Body of pancreas (tissue), 4 donors: ENCODE measurements at places on chromosomes 11 and 22. TPM values are rescaled to one million over a fixed set of nuclear protein-coding genes. Genes with fewer than 3 reads are reported as not detected.

DNA sequence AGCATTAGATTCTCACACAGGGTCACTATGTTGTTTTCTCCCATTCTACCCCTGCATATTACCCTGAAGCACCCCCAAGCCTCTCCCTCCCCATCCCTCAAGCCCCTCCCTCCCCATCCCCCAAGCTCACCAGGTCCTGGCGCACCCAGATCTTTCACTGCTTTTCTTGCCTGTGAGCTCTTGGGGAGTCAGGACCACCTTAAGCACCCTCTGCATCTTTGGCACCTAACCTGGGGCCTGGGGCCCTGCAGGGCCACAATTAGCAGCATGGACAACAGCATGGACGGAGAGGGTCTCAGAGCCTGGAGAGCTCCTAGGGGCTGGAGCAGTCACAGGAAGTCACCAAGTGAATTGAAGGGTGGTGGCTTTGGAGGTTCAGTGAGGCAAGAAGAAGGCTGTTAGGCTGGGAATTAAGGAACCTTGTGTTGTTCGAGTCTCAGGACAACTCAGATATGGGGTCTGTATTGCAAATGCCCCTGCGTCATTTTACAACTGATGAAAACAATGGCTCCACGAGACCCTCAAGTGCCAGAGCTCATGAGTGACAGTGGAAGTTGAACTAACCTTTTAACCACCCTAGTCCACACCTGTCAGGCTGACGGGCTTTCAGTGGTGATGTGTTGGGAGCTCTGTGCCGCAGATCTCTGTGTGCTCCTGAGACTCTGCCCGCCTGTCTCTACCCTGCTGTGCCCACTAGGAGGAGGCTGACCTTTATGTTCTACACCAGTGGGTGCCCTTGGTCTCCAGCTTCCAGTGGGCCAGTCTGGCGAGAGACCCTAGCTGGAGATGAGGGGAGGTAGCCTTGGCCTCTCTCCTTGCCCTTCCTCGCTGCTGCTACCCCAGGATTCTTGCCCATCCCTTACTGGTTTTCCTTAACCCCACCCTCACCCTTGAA is 111.3 kb upstream of the OR4B1 start:
- no peak for DNase-seq

DNA sequence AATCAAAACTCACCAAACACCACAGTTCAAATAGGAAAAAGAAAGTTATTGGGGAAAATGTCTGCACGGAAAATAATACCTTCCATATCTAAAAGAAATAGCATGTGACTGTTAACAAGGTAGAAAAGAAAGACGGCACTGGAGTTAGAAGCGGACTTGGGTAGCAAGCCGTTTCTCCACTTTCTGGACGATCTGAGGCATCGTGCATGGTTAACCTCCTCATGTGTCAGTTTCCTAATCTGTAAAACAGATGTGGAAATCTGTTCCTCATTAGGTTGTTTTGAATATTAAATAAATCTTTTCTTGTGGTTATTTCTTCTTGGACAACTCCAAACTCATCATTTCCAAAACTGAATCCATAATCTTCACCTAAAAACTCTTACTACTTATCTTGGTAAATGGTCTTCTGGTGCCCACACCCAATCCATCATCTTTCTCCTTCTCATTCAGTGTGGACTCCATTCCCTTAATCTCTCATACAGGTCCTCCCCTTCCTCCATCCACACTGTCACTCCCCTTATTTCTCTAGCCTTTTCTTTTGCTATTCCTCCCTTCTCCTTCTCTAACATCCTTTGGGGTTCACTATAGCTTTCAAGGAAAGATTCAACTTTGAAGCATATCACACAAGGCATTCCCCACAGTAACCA is 53.5 kb downstream of the VSIG10L2 start:
- DNase-seq: no peak

- DNase-seq: no peak
Observed at GRCh38 chr11:76785513-76785912, 2.4 kb downstream of the TSKU start.

DNA sequence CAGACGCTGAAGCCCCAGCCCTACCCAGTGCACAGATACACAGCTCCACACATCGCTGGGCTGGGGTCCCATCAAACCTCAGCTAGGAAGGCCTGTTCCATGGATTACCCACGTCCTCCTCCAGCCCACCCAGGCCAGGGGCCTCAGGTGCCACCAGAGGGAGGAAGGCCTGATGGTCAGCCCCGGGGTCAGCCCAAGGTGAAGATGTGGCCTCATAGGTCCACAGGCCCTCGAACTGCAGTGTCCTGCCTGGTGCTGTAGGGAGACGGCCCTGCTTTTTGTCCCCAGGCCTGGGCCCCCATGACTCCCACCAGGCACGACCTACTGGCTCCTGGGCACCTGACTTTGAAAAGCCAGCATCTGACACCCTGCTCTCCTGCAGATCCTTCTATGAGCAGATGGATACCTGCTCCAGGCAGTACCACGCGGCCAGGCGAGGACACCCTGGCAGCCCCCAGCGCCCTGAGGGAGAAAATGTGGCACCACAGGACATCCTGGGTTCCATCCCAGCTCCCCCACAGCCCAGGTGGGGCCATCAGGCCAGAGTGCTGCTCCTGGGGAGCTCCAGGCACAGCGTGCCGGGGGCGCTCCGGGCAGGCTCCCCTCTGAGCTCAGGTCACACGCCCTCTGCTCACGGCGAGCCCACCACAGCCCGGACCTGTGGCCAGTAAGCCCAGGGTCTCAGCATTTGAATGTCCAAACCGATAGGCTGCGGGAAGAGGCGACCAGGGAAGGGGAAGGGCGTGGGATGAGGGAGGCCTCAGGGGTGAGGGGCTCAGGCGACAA is 15.8 kb upstream of the MOB2 start:
- DNase-seq: no peak

DNA sequence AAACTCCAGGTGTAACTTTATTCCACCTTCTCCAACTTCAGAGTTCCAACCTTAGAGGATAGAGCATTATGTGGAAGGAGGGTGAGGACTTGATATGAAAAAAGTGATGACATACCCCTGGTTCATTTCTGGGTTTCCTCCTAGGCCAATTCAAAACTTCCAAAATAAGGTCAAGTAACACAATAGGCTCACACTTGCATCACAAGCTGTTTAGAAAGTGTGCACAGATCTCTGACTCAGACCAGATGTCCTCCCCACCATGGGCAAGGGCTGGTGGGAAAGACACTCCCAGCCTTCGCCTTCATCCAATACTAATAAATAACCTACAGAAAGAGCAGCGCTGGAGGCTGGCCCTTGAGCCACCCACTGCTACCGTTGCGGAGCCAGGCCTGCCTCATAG is 5.8 kb upstream of the BUD13 start:
- DNase-seq: no peak

MUC2 gene
- not detected for total RNA-seq

- no peak for DNase-seq
Observed at GRCh38 chr11:128929468-128929867, 13.2 kb downstream of the TP53AIP1 start.

GRCh38 chr22:23240639-23241389 is 60.5 kb downstream of the BCR start:
- DNase-seq: no peak

DNA sequence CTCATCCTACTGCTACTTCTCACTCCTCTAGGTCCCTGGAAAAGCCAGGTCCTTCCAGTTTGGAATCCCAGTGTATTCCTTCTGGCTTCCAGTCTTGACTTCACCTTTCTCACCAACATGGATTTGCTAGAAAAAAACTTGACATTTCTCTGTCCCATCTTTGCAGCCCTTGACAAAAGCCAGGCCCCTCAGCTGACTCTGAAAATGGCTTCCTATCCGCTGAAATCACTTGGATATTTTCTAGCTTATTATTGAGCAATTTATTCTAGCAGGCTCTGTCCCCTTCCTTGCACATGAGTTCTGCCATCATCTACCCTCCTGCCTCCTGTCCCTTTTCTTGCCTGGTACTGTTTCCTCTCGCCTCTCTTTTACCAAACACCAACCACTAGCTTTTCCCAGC is 427.2 kb downstream of the BUD13 start:
- no peak for DNase-seq

GRCh38 chr11:9616858-9617257 is 43.4 kb downstream of the WEE1 start:
- no peak for DNase-seq

DNA sequence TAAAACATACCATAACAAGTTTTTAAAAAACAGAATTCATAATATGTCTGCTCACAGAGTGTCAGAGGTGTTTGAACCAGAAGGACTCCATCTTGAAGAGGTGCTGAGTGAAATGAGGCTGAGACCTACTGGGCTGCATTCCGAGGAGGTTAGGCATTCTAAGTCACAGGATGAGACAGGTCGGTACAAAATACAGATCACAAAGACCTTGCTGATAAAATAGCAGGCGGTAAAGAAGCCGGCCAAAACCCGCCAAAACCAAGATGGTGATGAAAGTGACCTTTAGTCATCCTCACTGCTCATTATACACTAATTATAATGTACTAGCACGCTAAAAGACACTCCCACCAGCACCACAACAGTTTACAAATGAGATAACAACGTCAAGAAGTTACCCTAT is 116.4 kb downstream of the ARHGAP32 start:
- no peak for DNase-seq

PLAAT5 gene
- total RNA-seq: 2.6 TPM

VSIG2 gene
- total RNA-seq: not detected

DNA sequence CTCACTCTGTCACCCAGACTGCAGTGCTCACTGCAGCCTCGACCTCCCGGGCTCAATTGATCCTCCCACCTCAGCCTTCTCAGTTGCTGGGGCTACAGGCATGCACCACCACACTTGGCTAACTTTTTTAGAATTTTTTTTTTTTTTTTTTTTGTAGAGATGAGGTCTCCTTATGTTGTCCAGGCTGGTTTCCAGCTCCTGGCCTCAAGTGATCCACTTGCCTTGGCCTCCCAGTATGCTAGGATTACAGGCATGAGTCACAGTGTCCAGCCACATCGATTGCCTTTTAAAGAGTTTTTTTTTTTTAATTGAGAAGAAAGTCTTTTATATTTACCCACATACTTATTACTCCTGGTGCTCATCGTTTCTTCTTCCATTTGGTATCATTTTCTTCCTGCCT is 30.0 kb downstream of the PARVG start:
- no peak for DNase-seq

DNA sequence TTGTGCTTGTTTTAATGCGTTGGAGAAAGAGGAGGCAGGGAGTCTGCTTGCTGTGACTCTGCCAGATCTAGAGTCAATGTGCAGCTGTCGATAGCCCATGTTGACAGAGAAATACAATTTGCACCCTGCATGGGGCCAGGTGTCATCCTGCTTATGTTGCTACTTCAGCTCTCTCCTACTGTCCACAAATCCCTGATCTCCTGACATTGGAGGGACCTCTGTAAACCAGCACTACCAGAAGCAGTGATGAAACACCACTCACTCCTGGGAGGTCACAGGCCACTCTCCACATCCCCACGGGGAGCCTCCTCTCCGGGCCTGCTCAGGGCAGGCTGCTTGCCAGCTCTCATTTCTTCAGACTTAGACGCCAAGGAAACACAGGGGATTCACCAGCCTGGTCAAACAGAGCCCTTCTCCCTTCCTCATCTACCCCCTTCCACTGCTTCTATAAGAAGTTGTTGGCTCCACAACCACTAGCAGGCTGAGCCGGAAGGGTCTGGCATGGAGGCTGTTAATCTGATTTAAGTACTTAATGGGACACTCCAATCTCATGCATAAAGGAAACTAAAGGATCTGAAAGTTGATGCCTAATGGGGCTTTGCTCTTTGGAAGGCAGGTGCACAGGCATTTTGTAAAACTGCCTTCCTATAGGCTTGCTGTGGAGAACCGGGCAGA is 29.9 kb upstream of the CSNK2A3 start:
- no peak for DNase-seq

DNA sequence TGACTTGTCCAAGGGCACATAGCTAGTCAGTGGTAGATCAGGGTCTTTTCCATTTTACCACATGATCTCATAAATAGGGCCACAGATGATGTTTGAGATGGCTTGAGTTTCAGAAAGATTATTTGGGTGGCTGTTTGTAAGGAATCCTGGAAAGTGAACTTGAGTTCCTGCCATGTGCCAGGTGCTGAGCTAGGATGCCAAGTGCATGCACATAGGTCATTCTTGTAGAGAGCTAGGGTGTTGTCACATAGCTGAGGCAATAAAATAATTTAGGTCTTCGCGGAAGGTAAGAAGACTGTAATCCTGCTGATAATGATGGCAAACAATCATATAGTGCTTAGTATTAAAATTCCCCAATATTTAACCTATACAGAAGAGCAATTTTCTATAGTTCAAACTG is 1162.6 kb upstream of the TENM4 start:
- no peak for DNase-seq

PRR33 gene
- total RNA-seq: not detected

DNA sequence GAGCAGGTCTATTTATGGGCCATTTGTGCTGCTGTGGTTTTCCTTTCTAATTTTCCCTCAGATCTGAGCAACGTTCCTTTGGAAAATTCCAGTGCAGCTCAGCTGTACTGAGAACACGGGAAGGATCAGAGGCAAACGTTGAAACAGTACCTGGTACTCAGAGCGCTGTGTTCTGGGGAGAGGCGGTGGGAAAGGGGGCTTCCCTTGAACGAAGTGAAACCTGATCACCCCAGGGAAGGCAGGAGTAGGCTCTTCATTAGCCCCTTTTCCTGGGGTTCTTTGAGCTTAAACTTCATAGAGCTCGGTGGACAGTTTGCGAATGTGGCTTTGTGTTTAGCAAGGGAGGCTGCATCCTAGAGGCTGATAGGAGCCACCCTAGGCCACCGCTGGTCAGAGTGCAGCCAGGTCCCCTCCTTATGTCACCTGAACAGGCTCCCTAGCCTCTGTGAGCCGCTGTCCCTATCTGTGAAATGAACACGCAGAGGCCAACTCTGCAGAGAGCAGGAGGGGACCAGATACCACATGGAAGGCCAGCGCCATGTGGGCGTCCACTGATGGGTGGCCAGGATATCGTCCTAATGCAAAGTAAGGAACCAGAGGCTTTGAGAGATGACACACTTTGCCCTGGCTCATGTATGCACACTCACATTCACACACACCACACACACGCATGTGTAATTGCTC is 1464.8 kb downstream of the BRD1 start:
- no peak for DNase-seq

DNA sequence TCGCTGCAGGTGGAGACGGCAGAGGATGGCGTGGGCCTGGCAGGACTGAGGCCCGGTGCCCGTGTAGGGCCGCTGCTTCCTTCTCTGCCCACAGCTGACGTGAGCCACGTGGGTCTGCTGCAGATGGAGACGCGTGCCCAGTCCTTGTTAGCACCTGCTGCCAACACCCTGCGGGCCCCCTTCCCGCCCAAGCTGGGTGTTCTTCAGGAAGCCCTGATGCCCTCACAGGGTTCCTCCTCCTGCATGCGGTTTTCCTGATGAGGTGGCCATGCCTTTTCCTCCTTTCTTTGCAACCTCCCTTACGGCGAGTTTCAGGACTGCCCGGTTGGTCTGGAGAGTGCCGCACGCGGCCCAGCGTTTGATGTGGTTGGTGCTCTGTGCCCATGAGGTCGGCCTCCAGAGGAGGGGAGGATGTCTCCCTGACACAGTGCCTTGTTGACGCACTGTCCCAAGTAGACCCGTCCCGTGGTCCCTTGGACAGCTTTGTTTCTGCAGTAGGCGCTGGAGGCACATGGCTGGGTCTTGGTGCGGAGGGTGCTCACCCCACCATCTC is 44.7 kb downstream of the AP2A2 start:
- DNase-seq: no peak
